Activated CD4-positive, alpha-beta T cell treated with anti-CD3 and anti-CD28 coated beads for 4 hours (primary cell): ENCODE measurements at places on chromosomes 7 and 10.

GRCh38 chr10:35447693-35448407 is 111.5 kb downstream of the CCNY start:
- no peak for DNase-seq

GRCh38 chr7:24457219-24457558 is 116.1 kb upstream of the PALS2 start:
- DNase-seq = no peak

DNA sequence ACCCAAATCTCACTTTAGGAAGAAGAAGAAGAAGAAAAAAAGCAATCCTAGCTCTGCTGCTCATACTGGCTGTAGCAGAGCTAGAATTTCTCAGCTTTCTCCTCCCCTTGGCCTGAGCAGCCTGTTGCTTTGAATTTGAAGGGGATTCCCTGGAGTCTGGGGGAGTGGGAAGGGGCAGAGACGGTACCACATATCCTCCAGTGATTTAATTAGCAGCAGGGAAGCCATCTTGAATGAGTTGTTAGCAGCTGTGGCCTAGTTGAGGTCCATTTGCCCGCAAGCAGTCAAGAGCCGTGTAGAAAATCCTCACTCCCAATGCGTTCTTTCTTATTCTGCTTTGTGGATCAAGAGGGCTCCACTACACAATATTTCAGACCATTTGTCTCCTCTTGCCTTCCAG is 16.5 kb downstream of the PDE6C start:
- no peak for DNase-seq

- no peak for DNase-seq
Observed at GRCh38 chr7:8932751-8933150, 499.3 kb downstream of the NXPH1 start.

- DNase-seq = no peak
Observed at GRCh38 chr7:35430547-35431153, 176.8 kb upstream of the TBX20 start.

DNA sequence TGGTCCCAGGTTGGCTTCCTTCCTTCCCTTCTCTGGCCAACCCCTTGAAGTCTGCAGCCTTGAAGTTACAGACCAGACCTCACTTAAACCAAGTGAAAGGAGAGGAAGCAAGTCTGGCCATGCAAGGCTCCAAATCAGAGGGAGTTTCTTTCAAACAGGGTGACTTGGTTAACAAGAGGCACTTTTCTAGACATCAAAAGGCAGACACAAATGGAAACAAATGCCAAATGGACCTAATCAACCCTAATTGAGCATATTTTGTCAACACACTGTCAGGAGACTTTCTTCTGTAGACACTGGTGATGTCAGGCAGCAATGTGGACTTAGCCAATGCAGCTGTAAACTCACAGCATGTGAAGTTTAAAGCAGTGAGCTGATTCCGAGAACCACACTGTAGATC is 282.7 kb upstream of the FZD8 start:
- DNase-seq = no peak

GRCh38 chr7:2825559-2826227 is 18.4 kb downstream of the GNA12 start:
- DNase-seq = no peak
